ENCODE measurements at places on chromosomes 16 and 17.
A peak's percentile ranks its signal among the peaks of the same experiment; 100 is the strongest.

DNA sequence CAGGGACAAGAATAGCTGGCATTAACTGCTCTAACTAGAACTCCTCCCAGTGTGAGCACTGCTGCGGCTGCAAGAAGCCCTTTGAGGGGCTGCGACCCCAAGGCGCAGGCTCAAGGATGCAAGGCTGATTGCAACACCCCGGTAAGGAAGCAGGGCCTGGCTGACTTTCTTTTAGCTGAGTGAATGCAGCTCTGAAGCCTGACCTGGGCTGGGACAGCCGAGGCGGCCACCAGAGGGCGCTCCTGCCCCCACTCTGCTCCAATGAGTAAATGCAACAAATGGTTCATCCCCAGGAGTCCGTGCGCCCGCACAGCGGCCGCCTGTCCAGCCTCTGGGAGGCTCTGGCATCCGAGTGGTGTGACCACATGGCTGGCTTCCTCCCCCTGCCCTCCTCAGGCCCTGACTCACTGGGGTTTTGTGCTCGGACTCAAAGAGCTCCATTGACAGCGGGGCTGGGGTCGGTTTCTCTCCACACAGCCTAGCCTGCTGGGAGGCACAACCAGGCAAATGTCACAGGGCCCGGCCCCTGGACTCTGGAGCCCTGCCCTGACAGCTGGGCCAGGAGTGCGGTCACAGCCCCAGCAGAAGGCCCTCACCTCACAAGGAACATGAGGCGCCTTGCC lies at the start of gene SMIM5:
Gene SMIM5, plus strand, starts transcription at position 572 of the 623 bp plus-strand sequence. CDS start 6,768 bp downstream, outside the sequence.
- peak; percentile 84 for DNase-seq

DNA sequence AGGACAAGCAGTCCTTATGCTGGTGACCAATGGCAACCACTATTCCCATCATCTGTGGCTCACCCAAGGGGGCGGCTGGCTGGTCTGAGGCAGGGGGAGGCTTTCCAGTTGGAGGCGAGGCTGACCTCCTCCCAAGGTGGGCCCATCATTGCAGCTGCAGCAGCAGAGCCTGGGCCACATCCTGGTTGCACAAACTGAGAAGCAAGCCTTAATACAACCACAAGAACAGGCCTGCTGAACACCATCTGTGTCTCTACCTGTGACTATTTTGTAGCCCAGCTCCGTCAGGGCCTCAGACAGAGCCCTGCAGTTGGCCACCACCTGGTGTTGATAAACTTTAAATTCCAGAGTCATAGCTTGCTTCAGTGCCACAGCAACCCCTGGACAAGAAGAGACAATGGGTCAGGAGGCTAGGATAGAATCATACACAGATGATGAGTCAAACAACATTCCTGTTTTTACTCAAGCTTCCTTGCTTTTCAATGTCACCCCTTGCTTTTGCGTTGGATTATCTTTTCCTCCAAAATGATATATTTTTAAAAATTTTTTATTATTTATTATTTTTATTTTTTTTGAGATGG lies 17.9 kb downstream of the SMCR8 start:
- no peak for DNase-seq

- no peak for DNase-seq
These were observed 18.3 kb upstream of the TNFRSF13B start for GRCh38 chr17:16989953-16990860.

GRCh38 chr17:45016823-45017222 lies 34.6 kb downstream of the DCAKD start:
- no peak for DNase-seq

DNA sequence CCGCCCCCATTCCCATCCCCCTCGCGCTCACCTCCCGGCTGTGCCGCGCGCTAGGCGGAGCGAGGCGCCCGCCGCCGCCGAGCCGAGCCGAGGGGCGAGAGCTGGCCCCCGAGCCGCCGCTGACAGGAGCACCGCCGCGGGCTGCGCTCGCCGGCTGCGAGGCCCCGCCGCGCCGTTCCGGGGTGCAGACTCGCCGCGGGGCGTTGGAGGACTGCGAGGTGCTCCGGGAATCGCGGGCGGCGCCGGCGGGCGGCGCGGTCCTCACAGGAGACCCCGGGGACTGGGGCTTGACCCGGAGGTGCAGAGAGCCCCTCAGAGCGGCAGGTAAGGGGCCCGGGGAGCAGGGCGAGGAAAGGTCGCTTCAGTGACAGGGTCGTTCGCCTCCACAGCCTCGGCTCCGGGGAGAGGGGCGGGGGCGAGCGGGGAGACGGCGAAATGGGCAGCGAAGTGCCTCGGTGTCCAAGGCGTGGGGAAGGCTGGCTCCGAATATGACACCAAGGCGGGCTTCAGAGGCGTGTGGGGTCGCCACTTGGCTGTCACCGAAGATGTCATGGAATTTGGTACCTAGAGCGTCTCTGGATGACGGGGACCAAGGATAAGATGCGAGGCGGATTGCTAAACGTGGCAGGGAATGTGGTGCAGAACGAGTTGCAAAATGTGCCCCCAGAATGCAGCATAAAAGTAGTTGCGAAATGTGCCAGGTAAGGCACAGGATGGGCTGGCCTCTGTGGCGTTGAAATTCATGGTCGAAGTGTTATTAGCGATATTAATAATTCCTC lies 580 bp downstream of the TANC2 start:
- no peak for DNase-seq

DNA sequence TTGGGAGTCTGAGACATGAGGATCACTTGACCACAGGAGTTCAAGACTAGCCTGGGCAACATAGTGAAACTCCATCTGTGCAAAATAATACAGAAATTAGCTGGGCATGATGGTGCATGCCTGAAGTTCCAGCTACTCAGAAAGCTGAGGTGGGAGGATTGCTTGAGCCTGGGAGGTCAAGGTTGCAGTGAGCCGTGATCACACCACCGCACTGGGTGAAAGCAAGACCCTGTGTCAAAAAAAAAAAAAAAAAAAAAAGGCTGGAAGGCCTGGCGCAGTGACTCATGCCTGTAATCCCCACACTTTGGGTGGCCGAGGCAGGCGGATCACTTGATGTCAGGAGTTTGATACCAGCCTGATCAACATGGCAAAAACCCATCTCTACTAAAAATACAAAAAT lies 8.1 kb downstream of the UBN1 start:
- no peak for DNase-seq

DNA sequence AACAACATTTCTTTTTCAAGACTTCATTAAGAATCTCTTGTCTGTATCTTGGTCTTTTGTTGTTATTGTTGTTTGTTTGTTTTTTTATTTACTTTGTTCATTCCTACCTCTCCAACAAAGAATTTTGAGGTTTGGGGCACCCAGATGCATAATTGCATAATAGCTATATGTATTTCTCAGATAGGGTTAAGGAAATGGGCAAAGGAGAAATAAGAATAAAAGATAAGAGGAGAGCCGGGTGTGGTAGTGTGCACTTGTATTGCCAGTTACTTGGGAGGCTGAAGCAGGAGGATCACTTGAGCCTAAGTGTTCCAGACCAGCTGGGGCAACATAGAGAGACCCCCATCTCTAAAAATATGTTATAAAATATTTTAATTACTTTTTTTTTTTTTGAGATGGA lies 30.5 kb downstream of the CDH1 start:
- no peak for DNase-seq

DNA sequence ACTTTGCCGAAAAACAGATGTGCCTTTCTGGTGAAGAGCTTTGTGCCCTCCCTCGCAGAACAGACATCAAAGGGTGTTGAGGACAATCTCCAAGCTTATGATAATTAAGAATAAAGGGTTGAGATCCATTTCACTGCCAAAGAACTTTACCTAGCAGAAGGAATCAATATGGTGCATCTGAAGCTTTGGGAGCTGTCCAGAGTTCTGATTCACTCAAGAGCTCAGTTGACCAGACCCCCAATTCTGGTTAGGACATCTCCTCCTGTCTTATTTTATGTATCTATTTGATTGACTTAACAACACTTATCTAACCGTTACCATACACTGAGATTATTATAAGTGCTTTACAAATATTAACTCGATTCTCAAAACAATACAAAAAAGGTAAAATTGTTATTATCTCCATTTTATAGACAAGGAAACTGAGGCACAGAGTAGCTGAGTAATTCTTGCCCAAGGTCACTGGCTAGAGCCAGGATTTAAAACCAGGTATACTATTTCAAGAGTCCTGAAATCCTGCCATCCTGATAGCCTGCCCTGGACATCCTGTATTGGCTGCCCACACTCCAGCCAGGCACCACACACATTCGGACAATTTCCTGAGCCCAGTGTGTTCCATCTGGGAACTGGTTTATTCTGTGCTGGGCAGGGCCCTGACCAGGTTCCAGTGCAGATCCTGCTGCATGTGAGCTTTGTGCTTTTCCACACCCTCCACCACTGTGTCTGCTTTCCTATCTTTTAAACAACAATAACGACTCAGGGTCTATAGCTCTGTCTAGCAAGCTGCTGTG lies 29.8 kb downstream of the PITPNM3 start:
- no peak for DNase-seq

GRCh38 chr17:42183741-42184711 lies 1.2 kb downstream of the HCRT start:
- peak; percentile 84 for DNase-seq

DNA sequence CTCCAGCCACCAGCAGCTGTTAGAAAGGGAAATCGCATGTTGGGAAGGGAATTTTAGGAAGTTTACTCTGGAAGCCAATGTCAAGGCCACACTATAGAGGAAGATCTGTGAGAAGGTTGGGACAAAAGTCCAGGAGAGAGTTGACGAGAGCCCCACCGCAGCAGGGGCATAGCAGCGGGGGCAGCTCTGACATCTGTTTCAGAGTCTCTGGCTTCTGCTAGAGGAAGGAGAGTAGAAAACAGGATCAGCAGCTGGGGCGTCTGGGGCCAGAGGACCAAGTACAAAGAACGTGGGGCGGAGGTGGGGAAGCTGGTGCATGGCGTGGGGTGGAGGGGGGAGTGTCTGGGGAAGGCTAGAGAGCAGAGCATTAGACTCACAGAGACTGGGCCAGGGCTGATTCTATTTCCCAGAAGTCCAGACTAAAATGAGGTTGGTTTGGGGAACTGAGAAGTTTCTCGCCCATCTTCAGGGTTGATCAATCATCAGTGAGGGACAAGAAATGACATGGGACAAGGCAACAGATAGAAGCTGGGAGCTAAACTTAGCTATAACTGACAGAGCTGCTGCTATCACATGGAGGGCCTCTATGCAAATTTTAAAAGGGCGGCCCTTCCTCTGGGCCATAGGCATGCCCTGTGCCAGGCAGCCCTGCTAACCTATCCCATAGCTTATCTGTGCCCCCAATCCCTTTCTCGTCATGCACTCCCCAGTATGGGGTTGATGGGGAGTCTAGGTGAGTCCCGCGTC lies 1.2 kb downstream of the RABEP2 start:
- no peak for DNase-seq

- no peak for DNase-seq
These were observed 536 bp upstream of the PLD2 start for GRCh38 chr17:4806456-4806776.

DNA sequence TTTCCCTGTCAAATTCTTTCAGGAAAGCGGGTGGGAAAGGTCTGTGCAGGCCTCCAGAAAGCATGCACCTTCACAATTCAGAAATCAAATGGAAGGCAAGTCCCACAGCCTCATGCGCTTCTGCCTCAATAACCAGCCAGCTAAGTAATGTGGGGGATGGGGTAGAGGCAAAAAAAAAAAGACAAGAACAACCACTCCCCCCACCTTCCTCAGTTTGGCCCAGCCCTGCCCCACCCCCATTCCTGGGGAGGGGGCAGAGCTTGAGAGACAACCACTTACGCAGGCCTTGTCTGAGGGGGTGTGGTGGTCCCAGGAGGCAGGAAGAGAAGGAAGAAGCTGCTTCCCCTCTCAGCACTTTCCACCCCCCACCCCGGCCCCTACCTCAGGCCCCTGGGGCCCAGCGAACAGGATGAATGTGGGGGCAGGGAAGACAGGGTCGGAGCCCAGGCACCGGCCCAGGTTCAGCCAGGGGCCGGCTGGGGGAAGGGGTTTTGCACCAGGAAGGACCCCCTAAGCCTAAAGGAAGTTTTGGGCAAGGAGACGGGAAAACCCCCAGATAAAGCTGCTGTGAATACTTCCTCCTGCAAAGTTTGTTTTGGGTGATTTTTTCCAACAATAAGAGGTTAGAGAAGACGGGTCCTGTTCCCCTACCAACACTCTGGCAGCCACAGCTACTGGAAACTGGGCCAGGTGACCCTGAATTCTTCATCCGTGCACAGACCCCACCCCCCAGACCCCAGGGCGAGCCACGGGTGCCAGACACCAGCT lies 1.2 kb downstream of the JUP start:
- no peak for DNase-seq

- no peak for DNase-seq
These were observed 169.2 kb downstream of the HAPSTR1 start for GRCh38 chr16:9260666-9261065.

- DNase-seq, result no peak
These were observed 25.3 kb upstream of the LITAF start for GRCh38 chr16:11611871-11612664.

- no peak for DNase-seq
These were observed 53.9 kb upstream of the CCL2 start for GRCh38 chr17:34201225-34201624.

- DNase-seq, result no peak
These were observed 25.4 kb downstream of the CACNA1G start for GRCh38 chr17:50585891-50586290.

- no peak for DNase-seq
These were observed 78.3 kb downstream of the RPA1 start for GRCh38 chr17:1907909-1908698.

DNA sequence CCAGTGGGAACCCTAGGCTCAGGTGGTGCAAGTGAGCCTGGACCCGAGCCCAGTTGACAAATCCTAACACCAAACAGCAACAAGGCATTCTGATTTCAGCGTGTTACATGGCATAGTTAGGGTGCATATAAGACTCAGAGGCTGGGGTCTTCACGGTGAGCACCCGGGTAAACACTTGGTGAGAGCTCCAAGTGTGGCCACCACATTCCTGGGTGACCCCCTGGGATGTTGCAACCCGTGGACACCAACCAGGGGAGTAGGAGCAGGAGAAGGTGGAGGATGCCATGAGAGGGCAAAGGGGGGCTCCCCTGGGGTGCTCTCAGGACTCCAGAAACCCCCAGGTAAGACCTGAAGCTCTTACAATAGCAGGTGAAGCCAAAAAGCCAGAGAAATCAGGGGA lies 69.9 kb upstream of the CDH5 start:
- DNase-seq, result no peak

DNA sequence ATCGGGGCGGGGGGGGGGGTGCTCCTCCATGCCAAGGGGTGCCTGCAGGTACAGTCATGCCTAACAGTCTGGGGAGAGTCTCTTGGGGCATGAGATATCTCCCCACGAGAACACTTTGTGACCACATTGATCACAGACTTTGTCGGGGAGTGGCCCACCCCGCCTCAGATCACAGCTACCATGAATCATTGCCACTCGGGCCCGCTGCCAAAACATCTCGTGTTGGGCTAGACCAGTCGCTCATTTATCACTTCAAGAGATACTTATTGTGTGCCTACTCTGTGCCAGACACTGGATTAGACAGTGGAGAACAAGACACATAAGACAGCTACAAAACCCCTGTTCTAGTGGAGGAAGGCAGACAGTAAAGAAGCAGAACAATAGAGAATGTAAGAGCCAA lies 72.6 kb downstream of the CLEC16A start:
- no peak for DNase-seq

GRCh38 chr17:64096037-64096436 lies 33.9 kb downstream of the ERN1 start:
- DNase-seq, result no peak

- DNase-seq, result no peak
These were observed 117.3 kb upstream of the RCVRN start for GRCh38 chr17:10022416-10022815.

All from activated CD4-positive, alpha-beta memory T cell treated with anti-CD3 and anti-CD28 coated beads, Interleukin-2, amount 10 ng/mL, durations not matched to agents 7 days and 5 days (primary cell).